ENCODE measurements at places on chromosomes 7 and 10.

DNA sequence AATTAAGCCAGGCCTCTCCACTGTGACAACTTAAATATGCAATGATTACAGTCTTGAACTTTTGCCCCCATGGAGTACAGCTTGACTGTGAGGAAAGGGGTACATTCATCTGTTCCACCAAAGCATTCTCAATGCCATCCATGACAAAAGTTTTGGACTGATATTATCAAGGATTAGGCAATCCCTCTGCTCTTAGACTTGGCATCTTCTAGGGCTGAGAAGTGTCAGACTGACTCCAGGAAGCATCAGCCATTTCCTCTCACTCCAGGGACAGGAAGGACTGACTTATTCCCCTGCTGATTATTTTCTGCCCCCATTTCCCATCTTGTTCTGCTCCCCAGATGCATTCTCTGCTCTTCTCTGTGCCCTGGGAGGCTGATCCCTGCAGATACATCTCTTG lies 69.7 kb downstream of the ZNF365 start:
- DNase-seq: no peak

- no peak for DNase-seq
Observed at GRCh38 chr10:88952647-88953111, at the start of gene ACTA2. Gene ACTA2, minus strand, starts transcription at chr10:88952773. Its CDS starts 3,843 bp downstream, at chr10:88948930.

- no peak for DNase-seq
Observed at GRCh38 chr7:123637203-123637602, 18.5 kb upstream of the LMOD2 start.

DNA sequence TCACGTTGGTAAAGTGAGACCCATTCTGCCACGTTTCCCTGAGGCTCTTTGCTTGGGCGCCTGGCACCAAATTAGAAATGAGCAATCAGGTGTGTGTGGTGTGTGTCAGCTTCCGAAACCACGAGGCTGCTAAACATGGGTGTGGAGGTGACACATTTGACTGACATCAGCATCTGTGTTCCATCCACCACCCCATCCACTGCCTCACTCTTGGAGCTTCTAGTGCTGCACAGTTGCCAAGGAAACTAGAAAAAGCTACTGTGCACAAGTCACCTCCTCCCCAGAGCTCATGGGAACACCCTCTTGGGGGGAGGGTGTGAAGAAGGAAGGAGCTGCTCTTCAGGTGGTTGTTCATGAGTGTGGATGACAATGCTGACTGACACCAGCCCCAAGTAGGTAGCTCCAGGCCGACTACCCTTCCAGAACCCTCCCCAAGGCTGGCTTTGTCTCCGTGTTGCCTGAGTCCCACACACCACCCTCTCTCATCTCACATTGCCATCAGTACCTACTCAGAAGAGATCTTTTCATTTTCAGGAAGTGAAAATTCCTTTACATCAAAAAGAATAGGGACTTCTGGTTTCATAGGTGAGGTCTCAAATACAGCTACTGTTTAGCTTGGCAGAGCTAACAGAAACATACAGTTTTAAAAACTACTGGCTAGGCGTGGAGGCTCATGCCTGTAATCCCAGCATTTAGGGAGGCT lies 152.2 kb downstream of the TMEM178B start:
- DNase-seq: no peak

DNA sequence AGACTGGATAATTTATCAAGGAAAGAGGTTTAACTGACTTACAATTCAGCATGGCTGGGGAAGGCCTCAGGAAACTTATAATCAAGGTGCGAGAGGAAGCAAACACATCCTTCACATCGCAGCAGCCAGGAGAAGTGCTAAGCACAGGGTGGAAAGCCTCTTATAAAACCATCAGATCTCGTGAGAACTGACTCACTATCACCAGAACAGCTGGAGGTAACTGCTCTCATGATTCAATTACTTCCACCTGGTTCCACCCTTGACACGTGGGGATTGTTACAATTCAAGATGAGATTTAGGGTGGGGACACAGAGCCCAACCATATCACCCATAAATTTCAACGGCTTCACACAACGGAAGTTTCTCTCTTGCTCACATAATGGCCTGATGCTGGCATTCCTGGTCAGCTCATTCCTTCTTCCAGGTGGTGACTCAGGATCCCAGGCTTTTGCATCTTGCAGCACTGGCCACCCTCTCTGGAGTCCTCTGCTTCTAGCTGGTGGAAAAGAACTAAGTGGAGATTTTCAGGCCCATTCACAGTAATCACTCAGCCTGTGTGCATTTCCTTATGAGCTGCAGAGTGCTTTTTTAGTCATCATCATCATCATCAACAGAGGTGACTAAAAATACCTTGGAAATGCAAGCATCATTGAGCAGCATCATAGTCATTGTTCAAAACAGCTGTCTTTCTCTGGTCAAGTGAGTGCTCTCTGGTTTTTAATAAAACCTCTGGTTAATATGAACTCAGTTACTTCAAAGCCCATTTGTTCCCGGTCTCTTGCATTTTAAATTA lies 308.1 kb downstream of the SFMBT2 start:
- DNase-seq: no peak

DNA sequence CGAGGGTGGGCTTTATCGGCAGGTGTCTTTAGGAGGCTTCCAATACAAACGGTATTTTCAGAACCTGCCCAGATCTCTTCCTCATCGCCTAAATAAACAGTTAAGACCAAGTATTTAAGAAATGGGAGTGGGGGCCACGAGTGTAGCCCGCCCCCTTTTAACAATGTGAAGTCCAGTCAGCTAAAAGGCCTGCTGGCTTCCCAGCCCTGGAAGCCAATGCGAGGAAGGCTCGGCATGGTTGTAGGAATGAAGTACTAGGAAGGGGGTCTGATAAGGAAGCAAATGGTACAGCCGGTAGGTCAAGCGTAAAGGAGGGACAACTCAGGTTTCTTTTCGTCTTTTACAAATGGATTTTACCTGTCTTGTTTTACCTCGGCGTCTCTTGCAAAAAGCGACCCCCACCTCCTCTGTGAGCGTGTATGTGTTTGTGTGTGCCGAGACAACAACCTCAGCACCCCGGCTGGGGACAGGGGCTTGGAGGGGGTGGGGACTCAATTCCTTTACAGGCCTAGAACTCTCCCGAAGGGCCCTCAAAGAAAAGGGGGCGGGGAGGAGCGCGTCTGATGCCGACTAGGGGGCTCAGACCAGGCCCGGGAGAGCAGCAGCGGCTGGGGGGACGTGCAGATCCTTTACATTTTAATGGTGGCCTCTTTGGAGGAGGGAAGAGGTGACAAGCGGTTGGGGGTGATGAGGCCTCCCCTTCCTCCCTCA lies 147.6 kb downstream of the GPR85 start:
- DNase-seq: no peak

DNA sequence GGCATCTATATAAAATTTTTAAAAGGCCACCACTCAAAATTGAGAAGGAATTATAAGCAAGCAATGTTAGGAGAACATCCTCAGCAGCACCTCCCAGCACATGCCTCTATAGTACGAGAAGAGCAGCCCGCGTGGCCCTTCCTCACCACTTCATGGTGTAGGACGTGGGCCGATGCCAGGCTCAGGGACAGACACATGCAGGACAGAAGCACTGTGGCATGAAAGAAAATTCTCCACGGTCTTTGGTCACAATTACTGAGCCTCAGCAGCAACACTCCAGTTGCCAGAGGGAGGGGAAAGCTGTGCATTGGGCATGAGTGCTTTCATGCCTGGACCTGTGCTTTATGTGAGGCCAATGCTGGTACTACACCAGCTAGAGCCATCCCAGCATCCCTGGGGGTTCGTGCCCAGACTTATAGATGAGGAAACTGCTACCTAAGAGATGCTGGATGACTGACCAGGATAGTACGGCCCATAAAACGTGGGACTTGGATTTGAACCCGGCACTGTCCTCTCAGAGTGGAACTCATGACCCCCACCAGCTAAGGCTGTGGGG lies 164.7 kb downstream of the ADAM12 start:
- no peak for DNase-seq

DNA sequence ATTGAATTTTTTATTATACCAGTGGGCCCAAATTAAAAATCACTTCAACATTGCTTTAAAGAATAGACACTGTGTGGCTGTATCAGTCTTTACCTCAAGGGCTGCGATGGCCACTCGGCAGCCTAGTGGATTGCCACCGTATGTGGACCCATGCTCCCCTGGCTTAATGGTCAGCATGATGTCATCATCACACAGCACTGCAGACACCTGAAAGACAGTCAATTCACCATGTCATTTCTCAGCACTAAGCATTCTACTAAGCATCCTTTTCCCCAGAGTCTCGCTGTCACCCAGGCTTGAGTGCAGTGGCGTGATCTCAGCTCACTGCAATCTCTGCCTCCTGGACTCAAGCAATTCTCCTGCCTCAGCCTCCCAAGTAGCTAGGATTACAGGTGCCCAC lies 17.1 kb downstream of the OAT start:
- DNase-seq: no peak

DNA sequence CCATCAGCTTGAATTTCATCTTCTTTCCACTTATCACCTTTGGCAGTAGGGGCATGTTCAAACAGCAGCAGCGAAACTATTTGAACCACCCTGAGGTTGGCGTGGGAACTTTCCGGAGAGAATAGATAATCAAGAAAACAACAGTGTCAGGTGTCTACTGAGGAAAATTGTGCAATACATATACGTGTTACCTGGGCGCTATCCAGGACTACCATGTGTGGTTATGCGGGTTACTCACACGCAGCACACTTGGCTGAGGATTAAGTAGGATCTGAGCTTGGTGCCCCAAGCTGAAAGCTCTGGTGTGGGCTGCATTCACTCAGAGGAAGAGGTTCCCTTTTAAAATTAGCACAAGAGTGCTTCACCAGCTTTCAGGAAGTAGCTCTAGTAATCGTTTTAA lies 8.8 kb upstream of the ABI1 start:
- DNase-seq: peak; percentile 5

DNA sequence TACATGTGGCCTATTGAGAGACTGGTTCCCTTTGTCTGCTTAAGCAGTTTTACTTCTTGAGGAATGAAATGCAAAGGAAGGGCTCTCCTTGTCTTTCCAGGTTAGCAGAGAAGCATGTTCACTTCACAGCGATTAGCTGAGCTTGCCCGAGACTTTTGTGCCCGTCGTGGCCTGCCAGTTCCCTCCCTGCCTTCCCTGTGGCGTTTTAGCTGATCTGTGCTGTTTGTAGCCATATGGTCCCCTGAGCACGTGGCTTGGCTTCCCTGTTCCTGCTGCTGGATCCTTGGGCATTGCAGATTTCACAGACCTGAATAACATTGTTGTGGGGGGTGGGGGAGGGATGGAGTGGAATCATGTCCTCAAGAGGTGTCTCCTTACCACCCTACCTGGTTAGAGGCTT lies 61.8 kb downstream of the SND1 start:
- no peak for DNase-seq

DNA sequence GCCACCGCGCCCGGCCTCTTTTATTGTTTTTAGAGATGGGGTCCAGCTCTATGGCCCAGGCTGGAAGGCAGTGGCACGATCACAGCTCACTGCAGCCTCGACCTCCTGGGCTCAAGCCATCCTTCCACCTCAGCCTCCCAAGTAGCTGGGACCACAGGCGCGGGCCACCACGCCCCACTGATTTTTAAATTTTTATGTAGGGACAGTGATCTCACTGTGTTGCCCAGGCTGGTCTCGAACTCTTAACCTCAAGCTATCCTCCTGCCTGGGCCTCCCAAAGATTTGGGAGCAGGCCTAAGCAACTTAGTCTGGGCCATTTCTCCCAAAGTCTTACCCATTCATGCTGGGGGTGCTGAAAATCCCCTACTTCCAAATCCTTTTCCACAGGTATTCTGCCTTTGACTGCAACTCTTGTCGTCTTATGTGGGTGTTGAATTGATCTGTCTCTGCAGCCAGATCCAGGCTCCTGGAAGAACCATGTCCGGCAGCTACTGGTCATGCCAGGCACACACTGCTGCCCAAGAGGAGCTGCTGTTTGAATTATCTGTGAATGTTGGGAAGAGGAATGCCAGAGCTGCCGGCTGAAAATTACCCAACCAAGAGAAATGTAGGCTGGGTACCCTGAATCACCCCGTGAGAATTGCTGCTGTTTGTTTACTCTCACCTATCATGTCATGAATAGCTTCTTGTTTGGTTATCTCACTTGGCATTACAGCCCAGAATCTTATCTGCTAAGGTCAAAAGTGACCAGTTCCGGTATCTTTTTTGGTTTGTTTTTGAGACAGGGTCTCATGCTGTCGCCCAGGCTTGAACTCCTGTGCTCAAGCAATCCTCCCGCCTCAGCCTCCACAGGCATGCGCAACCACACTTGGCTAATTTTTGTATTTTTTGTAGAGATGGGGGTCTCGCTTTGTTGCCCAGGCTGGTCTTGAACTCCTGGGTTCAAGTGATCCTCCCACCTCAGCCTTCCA lies 1.1 kb downstream of the ZDHHC4 start:
- no peak for DNase-seq

- no peak for DNase-seq
Observed at GRCh38 chr10:60282771-60283353, 106.8 kb downstream of the ANK3 start.

DNA sequence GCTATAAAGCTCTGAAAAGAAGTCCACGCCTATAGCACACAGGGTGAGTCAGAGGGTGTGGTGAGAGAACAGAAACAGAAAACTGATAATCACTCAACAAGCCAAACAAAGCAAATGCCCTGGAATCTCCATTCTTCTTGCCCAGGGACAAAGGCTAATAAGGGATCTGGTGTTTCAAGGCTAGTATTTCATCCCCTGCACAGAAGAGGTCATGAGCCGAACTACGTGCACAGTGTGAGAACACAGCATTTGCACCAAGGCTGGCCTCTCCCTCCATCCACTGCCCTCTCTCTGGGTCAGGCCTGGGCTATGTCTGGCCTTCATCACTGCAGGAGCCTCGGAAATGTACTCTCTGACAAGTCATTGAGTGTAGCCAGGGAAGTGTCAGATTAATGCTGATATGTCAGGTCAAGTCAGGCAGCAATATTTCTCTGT lies 42.7 kb downstream of the PRR15 start:
- no peak for DNase-seq

DNA sequence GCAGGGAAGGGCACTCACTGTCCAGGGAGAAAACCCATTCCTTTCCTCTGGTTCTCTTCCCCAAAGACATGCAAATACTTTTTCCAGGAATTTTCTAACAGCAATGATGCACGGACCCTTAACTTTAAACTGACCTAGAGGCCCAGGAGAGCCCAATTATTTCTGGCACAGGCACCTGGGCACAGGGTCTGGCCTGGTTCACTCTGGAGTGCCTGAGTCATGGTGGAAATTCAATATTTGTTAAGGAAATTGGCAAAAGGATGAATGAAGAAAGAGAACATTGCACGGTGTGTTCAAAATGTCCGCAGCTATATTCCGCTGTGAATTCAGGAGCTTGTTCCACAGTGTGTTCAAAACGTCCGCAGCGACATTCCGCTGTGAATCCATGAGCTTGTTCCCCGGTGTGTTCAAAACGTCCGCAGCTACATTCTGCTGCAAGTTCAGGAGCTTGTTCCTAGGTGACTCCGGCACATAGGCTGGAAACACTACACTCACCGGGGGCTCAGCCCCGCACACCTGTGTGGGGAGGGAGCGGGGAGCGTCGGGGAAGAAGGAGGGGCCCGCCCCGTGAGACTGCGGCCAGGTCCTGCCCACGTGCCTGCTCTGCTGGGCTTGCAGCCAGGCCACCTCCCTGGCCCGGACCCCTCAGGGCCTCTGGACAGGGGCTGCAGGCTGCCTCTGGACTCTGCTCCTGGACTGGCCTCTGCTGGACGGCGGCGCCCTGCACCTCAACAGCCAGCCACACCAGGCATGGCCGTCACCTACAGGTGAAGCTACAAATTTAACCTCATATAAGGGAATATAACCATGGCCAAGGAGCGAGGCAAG lies 72.0 kb upstream of the FAM20C start:
- DNase-seq: no peak
